ENCODE measurements at places on chromosomes 4 and X.

DNA sequence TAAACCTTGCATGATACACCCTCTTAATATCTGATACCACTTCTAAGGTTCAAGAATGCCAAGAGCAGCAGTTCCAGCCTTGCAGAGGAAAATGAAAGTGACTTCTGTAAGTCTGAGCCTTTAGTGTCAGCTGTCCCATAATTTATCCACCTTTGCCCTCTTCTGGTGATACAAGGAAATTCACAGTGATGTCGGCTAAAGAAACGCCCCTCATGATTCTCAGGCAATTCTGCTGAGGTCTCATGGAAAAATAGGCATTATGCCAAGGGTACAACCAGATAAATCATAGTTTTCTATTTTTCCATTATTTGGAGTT lies 172.2 kb upstream of the CXCL13 start:
- peak; percentile 16 for DNase-seq

- DNase-seq, result no peak
These were observed 174.7 kb downstream of the GC start for GRCh38 chr4:71609167-71609566.

GRCh38 chrX:71492231-71493065 lies 40.5 kb upstream of the OGT start:
- DNase-seq, result no peak

GRCh38 chrX:44020693-44021092 lies 47.5 kb upstream of the NDP start:
- DNase-seq, result no peak

DNA sequence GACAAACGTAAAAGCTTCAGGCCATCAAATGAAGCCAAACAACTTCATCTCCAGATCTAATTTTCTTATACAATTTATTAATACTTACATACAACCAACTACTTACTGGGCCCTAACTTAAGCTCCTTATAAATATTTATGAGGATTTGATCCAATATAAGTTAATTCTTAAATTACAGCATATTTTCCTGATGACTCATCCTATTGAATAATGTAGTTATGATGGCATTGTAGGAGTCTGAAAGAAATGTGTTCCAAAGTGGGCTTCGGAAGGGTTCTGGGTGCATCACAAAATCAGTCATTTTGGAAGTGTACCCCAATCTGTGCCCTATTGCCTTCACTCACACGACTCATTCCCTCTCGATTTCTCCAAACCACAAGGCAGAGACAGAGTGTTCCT lies 455.1 kb upstream of the CTSO start:
- no peak for DNase-seq

- no peak for DNase-seq
These were observed 45.3 kb downstream of the RPGR start for GRCh38 chrX:38282049-38282448.

GRCh38 chr4:83329521-83330110 lies 5.0 kb downstream of the HPSE start:
- no peak for DNase-seq

GRCh38 chr4:176319151-176319703 lies 539 bp upstream of the SPCS3 start:
- DNase-seq, result peak; percentile 45

GRCh38 chrX:136203438-136203837 lies 47.8 kb downstream of the MAP7D3 start:
- DNase-seq, result no peak

DNA sequence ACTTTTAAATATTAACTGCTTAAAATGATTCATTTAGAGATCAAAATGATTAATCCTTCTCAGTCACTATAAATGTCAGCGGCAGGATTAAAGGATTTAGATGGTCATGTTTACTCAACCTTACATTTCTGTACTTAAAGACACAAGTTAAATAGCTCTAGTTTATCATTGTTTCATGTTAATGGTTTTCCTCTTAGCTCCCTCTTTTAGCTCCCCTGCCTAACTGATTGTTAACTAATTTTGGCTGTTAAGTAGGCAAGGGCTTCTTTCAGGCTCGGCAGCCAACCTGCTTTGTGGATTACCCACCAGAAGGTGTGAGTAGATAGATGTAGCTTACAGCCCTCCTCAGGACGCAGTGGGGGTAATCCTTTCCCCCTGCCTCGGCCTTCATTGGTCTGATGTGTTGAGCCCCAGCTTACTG lies 96.0 kb downstream of the TENM3 start:
- peak; percentile 47 for DNase-seq

DNA sequence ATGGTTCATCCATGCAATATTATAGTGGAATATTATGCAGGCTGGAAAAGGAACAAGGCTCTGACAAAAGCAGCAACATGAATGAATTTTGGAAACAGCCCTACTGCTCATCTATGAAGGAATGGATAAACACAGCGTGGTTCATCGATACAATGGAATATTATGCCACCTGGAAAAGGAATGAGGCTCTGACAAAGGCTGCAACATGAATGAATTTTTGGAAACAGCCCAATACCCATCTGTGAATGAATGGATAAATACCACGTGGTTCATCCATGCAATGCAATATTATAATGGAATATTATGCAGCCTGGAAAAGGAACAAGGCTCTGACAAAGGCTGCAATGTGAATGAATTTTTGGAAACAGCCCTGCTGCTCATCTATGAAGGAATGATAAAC lies 160.4 kb downstream of the CRLF2 start:
- DNase-seq, result no peak

GRCh38 chrX:68930542-68931317 lies 101.9 kb downstream of the EFNB1 start:
- no peak for DNase-seq

GRCh38 chr4:148112231-148112982 lies 329.8 kb downstream of the NR3C2 start:
- DNase-seq, result peak; percentile 99

GRCh38 chr4:153166716-153167501 lies 37.3 kb upstream of the TRIM2 start:
- peak; percentile 8 for DNase-seq
